ENCODE measurements at places on chromosomes 2 and 18.

- DNase-seq: no peak
Observed at GRCh38 chr2:69578198-69578540, 65.4 kb downstream of the AAK1 start.

DNA sequence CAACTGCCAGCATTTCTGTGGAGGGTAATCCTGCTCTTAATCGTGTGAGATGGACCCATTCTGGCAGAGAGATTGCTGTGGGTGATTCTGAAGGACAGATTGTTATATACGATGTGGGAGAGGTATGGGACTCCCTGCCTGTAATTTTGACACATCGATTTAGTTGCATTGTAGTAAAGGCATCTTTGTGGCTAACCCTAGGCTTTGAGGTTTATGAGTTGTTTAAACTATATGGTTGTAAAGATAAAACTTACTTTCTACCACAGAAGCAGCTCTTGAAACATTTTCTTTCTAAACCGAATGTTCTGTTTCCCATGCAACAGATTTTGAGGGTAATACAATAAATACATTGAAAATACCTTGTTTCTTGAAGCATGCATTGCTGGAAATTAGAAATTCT lies 58.5 kb downstream of the DYNC1I2 start:
- DNase-seq: no peak

DNA sequence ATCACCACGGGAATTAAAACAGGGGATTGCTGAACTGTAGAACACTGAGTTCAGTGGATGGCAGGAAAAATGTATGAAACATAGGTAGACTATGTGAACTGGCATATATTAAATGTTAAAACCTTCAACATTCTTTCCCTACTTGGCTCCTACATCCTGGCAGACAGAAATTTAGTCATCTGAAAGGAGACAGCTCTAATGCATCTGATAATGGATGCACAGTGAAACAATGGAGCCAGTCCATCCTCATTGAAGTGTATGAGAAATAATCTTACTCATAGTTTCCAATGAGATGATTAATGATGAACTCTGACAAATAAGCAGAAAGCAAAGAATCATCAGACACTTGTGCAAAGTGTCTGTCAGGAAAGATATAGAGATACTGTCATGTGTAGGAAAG lies 1629.7 kb upstream of the TMEFF2 start:
- DNase-seq: no peak

DNA sequence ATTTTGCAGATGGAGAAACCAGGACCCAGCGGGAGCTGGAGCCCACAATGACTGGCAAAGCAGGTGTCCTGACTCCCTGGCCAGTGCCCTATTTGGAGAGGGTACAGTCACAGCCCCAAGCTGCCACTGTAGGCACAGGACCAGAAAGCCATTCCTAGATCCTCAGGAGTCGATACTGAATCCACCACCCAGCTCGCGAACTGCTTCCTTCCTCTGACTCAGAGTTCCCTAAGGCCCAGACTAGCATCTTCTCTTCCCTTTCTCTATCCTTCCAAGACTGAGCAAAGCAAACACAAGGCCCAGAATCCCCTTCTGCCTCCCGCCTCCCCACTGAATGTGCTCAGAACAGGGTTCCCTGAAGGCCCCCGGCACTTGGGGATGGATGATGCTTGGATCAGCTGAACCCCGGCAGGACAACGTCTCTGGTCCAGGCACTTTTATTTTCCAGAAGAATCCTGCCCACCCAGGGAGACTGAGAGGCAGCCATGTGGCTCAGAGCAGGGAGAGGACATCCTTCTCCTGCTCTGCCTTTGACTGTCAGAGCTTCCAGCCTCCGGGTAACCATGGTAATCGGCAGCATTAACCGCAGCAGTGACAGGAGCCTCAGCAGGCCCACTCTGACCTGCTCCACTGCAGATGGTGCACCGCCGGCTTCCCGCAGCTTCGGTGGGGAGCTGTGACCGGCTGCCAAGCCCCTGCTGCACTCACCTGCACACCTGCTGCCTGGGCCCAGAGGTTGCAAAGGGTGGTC lies 34.8 kb upstream of the KLHL29 start:
- DNase-seq: peak; percentile 25

- DNase-seq: no peak
Observed at GRCh38 chr2:69668598-69668997, 25.1 kb upstream of the AAK1 start.

DNA sequence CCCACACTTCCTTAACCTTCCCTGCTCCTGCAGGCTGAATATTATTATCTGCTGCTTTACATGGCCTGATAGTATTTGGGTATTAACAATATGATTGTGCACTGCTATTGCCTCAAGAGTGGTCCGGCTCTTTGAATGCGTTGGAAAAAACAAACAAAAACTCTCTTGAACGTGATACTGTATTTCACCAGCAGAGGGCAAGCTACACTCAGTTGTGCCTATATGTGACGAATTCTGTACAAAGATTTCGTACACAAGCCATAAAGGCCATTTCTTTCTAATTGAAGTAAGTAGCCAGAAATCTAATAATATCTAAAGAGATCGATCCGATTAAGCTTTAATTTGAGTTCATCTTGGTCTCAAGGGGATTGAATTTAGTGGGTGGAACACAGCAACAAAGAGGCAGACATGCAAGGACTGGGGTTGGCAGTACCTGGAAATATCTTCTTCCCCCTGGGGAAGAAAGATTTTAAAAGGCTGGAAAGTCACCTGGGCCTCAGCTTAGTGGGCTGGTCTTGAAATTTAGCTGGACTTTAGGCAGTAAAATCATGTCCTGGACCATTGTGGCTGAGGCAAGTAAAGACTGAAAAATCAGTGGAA lies 49.3 kb upstream of the RAB6D start:
- DNase-seq: peak; percentile 67

DNA sequence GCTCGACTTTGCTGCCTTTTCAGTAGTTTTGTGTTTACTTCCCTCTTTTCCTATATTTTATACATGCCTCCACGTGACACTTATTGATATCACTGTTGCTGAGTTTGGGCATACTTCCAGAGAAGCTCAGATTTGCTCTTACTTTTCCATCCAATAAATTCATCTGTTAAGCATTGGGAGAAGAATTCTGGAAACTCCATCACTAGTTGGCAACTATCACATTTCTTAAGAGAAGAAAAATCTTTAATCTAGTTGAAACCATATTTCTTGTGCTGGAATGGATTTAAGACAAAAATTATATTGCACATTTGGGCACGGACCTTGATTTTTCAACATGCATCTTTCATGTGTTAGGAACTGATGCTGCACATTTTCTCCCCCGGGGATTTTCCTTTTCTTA lies 52.6 kb upstream of the CPO start:
- DNase-seq: peak; percentile 73

- no peak for DNase-seq
Observed at GRCh38 chr18:63083020-63083531, 236.5 kb downstream of the BCL2 start.

DNA sequence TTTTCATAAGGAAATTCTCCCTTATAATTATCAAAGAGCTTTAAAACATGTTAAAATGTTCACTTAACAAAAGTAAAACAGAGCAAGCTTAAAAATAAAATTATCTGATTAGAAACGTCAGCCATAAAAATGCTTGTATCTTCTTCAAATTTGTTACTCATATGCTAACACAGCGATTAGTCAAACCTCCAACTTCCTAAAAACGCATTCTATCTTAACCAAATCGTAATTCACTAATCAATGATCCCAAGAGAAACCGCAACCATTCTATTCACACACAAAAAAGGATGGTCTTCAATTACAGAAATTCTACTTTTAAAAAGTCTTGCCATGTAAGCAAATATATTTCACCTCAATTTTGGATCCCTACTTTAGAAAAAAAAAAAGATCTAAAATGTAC lies 1.9 kb downstream of the STK17B start:
- DNase-seq: no peak

DNA sequence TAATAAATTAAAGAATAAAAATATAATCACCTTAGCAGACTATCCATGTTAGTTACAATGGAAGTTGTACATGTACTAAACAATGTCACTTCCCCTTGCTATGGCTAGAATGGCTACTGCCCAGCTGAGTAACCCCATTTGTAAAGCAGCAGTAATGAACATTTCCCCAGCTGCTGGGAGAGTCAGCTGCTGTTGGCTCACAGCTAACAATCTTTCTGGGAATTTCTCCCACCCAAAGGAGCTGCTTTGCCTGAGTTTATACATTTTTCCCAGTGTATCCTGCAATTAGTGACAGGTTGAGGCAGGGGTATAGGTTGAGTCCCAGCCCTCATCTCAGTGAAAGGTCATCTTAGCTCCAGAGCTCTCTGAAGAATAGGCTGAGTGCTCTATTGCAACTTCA lies 665.6 kb upstream of the KLHL29 start:
- peak; percentile 20 for DNase-seq

- DNase-seq: no peak
Observed at GRCh38 chr2:141994066-141994465, 136.8 kb downstream of the LRP1B start.

GRCh38 chr2:1606421-1607235 lies 137.7 kb downstream of the PXDN start:
- DNase-seq: no peak

DNA sequence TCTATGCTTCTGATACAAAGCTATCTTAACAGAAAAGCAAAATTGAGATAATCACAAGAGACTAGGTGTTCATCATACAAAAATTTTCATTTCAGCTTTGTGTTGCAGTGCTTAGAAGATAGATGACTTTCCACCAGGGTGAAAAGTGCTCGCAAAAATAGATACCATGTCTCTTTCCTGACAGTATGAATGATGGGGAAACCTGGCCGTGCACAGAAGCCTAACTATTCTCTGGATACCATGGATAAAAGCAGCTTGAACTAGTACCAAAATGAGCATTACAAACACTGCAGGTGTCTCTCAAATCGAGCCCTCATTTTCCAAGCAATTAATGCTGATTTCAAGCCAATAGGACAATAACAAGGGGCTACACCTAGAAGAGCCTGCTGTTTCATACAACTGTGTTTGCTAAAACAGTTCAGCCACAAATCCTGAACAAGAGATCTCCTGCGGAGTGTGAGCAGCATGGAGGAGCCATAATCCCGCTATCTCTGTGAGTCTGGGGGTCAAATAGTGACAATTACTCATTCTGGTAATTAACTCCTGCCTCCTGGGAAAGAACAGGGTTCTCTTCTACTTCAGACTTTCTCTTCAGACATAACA lies 507.6 kb downstream of the PID1 start:
- no peak for DNase-seq

GRCh38 chr2:47214990-47215389 lies 59.9 kb upstream of the STPG4 start:
- DNase-seq: no peak

DNA sequence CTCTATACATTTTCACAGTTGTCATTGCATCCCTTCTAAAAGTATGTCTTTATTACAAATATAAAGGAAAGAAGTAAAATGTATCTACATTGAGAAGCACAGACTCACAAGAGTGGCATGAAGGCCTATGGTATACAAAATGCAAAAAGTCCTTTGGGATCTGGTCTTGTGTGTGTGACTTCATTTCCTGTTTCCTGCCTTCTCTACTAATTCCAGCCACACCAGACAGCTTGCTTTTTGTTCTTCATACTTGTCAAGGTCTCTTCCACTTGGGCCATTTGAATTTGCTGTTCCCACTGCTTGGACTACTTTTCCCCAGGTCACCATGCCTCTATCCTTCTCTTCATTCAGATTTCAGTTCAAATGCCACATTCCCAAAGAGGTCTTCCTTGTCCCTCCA lies 6.7 kb upstream of the PNO1 start:
- DNase-seq: no peak

DNA sequence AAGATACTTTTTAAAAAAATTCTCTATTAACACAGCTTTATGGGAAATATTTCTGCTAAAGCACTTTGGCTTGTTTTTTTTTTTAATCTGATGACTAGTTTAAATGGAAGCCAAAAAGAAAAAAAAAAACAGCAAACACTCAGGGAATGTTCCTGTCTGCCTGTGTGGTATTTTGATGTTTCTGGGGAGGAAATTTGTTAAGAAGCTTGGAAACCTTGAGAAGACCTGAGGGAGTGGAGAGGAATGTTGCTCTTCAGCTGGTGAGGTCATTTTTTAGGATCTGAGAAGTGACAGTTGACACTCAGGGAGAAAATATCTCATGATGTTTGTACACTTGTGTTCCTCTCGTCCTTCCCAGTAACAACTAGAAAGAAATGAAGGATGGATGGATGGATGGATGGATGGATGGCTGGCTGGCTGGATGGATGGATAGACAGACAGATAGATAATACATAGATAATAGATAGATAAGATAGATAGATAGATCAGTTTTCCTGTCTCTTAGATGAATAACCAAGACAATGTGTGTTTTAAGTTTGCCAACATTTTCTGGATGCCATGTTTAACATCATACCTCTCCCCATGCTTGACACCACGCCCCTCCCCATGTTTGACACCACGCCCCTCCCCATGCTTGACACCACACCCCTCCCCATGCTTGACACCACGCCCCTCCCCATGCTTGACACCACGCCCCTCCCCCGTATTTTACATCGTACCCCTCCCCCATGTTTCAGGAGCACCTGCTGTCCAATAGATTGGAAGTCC lies 84.8 kb downstream of the CTIF start:
- DNase-seq: no peak

- peak; percentile 54 for DNase-seq
Observed at GRCh38 chr2:53969968-53970723, 647 bp downstream of the PSME4 start.

DNA sequence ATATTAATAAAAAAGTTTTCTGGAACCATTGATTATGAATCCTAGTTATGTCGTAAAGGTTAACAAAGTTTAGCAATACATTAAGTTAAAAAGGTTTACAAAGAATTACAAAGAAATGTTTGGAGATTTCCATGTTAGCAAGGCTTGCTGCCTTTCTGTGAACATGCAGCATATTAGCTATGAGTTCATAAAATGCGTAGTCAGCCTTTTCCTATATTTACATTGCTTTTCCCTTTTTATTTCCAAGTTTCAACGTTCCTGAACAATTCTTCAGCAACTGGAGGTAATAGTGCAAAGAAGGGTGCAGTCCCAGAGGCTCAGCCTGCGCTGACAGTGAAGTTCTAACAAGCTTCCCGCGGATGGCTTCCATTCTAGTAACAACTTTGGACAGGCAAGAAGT lies 51.6 kb downstream of the WDSUB1 start:
- no peak for DNase-seq

DNA sequence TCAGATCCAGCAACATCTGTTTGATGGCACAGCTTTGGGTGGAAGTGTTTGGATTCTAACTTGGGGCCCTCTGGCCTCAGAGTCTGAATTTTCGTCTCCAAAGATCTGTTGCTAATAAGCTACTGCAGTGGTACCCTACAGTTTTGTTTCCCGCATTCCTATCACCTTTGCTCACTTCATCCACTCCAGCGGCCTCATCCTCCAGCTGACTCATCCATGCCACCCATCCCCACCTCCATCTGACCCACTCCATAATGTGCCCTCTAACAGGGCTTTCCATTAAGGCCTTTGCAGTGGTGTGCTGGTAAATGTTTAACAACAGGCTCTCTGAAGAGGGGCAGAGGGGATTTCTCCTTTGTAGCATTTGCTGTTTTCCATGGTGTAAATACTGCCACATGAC lies 225.5 kb downstream of the TGIF1 start:
- DNase-seq: no peak

DNA sequence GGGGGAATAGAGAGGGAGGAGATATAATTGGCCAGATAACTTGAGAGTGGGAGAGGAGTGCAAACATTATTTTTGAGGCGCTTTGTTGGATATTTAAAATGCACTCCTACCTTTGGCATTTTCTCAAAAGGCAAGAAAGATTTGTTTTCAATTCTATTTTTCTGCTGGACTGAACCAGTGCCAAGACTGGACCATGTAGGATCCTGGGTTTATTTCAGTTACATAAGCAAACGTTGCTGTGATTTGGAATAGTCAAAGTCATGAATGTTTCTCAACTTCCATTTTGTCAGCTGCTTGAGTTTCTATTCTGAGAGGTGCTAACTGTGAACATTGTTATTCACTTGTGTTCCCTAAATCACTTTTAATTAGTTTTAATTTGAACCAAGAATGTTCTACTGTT lies 8.9 kb upstream of the CHRNA1 start:
- DNase-seq: no peak
